ENCODE measurements at places on chromosomes 7 and 10. TPM values are rescaled to one million over a fixed set of nuclear protein-coding genes. Genes with fewer than 3 reads are reported as not detected.

- no peak for DNase-seq
These were observed 8.8 kb upstream of the SMKR1 start for GRCh38 chr7:129493555-129493954.

The SEM1 gene
- total RNA-seq, result 16.2 TPM

The C10orf67 gene
- not detected for total RNA-seq

DNA sequence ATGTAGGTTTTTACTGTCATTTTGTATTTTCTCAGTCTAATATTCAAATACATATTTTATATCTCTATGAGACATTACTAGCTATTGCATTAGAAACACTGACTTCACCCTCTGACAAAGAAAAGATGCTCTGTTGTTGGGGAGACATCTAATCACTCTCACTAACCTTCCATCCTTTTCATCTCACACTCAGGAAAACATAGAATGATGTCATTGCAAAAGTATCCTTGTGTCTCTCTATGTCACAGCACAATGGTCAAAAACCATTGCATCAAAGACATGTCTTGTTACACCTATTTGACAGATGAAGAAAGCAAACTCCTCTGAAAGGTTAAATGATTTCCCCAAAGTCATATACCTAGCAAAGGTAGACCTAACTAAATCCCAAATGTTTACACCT, 231.3 kb upstream of the PTN start:
- DNase-seq, result no peak

DNA sequence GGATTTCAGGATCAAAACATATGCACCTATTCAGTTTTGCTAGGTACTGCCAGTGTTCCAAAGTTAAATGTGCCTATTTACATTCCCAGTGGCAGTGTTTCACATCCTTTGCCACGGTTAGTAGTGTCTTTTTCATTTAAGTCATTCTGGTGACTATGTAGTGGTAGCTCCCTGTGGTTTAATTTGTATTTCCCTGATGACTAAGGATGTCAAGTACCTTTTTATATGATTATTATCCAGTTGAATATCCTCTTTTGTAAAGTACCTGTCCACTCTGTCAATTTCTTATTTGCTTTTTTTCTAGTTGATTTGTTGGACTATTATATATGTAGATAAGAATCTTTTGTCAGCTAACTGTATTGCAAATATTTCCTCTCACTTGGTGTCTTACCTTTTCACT, 45.1 kb downstream of the TMEM60 start:
- DNase-seq, result no peak

- DNase-seq, result no peak
These were observed 114.8 kb upstream of the ADO start for GRCh38 chr10:62689712-62690111.

DNA sequence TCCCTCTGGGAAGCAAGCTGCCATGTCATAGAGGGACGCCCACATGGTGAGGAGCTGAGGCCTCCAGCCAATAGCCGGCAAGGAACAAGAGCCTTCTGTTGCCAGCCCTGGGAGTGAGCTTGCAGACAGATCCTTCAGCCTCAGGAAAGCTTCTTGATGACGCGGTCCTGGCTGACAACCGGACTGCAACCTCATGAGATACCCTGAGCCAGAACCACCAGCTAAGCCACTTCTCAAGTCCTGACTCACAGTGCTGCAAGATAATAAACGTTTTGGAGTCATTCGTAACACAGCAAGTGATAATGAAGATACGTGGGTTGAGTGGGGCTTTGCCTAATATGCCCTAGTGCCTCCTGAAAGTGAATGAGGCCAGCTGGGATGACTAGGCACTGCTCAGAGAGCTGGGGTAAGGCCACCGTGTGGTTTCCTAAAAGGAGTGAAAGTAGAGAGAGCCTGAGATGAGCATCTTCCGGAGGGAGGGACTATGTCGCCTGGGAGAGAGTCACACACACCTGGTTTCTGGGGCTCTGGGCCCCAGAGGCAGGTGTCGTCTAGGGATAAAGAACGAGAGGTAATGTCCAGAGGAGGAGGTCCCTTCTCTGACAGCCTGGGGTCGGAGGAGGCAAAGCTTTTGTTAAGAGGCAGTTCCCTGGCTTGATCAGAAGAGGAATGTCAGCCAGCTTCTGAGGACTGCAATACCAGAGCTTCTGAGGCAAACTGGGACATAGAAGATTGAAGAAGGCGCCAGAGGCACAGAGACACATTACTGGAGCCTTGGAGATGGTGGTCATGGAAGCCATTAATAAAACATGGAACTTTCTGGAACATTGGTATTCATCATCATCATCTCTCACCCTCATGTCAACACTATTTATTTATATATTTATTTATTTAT, 53.6 kb downstream of the PYROXD2 start:
- peak; percentile 38 for DNase-seq

The MYPN gene
- 1.5 TPM for total RNA-seq

DNA sequence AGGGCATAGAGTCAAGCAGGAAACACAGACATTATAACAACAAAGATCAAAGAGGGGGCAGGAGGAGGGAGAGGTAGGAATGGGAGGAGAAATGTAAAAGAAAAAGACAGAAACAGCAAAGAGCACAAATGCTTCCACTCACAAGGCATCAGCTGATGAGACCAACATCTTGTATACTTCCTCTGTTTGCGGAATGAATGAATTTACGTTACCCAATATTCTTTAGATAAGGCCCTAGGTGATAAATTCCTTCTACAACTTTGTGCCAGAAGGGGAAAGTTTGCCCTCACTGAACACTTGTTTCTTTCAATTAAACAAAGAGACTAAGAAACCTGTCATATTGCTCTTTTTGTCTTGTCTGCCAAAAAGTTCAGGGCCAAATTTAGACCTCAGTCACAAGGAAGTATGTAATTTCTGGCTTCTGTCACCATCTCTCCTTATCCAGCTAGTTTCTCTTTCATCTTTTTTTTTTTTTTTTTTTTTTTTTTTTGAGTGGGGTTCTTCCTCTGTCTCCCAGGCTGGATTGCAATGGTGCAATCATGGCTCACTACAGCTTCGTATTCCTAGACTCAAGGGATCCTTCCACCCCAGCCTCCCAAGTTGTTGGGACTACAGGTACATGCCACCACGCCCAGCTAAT, 116.4 kb upstream of the NANOS1 start:
- DNase-seq, result no peak

DNA sequence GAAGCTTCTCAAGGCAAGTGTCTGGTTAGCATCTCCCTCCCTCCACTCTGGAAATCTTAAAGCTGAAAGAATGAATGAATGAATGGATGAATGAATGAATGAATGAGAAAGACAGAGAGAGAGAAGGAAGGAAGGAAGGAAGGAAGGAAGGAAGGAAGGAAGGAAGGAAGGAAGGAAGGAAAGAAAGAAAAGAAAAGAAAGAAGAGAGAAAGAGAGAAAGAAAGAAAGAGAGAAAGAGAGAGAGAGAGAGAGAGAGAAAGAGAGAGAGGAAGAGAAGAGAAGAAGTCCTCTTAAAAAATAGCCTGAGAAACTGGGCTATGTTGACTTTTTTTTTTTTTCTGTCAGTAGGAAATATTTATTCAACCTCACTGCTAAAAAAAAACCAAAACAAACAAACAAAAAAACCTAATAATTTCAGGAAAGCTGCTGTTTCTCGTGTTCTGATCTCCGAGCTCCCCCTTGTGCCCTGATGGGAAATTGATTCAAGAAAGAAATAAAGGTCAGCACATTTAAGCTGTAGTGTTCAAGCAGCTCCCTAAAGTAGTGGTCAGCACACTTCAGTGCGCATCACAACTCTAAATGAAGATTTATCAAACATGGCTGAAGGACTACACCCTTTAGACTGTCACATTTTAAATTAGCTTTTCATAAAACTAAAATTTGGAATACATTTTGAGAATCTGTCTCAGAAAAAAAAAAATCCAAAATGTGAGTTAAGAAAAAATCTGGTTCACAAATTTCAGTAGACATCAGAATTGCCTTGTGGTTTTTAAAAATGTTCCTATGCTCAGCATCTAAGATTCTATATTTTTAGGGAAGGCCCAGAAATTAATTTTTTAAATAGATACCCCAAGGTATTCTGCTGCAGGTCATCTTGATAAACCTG, 154.3 kb downstream of the ELAPOR2 start:
- DNase-seq, result no peak

DNA sequence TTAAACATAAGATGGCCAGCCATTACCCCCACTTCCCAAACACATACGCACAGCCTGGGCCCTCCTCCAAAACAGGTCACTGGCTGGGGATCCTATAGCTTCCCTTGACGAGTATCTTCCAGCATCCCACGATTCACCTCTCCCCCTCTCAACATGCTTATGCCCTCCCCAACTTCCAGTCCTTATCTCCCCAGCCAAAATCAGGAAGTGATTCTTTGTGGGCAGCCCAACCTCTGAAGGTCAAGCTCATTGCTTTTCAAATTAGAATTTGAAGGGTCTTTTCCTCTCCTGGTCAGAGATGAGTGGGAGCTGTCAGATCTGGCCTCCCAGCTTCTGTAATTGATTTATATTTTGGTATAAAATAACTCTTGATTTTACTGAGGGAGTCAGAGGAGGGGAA, 133.6 kb downstream of the ATXN7L1 start:
- no peak for DNase-seq

The TDRD1 gene
- total RNA-seq, result not detected

DNA sequence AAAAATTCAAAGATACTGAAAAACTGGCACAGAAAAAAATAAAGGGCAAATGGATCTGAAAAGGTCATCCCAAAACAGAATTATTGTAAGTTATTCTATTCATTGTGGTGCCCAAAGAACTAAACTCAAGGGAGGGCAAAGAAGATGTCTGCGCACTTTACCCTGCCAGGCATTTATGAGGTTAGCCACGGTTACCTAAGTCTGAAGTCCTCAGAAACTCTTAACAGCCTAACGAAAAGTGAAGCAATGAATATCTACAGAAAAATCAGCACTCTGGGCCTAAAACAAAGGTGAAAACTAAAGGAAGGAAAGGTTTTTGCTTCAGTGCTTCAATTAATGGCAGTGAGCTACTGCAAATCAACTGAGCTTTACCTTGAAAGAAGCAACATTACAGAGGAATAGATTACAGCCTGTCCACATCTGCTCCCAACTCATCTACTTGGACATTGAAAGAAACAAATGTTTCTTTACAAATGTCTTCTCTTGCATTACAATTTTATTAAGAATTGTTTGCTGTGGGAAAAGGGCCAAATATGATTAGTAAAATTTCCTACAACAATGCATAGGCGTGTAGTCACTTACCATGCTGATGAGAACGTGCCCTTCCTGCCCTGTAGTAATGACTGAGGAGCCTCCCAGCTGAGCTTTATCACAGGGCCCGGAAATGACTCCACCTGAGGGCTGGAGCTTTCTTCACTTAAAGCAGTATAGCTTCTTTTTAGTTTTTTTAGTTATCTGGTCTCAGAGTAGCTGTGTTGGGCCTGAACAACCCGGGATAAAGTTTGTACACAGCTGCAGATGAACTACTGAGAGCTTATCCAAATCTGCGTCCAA, at the start of gene TUBAL3:
Gene TUBAL3, minus strand, starts transcription at position 621 of the 834 bp plus-strand sequence. Its CDS starts 36 bp downstream, at position 585.
- no peak for DNase-seq

DNA sequence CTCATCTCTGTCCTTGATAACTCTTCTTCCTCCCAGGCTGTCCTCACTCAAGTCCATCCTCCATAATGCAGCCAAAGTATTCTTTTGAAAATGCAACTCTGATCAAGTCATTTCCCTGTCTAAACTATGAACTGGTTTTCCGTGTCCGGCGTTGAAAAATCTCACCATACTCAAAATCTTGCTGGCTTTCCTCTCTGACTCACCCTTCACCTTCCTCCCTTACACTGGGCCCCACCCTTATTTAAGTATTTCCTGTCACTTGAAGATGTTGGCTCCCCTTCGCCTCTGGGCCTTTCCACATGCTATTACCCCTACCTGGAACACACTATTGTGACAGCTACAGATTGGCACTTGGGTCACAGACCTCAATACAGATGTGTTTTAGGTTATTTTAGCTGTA, 515.6 kb downstream of the INHBA start:
- DNase-seq, result no peak

DNA sequence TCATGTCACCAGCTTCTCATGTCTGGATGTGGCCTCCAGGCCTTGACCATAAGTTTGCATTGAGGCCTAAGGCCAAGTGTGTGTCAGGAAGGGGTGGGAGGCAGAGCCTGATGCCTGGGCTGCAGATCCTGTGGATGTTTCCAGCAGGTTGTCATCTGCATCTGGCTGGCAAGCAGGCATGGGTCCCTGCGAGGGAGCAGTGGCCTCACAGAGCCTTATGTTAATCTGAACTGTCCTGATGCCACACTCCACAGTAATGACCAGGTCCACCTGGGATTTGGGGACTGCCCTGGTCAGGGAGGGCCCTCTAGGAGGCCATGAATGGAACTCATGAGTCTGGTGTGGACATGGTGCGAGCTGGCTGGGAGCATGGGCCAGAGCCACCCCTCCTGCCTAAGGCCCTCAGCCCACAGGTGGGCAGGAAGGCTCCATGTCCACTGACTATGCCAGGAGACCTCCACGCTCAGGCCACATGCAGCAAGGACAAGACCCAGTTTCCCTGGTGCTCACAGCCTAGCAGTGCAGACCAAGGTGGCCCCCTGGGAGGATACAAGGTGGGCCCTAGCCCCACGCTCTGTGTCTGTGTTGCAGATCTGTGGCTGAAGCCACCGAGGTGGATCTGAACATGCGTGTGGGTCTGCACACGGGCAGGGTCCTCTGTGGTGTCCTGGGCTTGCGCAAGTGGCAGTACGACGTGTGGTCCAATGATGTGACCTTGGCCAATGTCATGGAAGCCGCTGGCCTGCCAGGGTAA, 83.1 kb downstream of the ADCY1 start:
- no peak for DNase-seq

GRCh38 chr7:29139796-29140195, 6.5 kb downstream of the CPVL start:
- no peak for DNase-seq

The ZNF32 gene
- 52.8 TPM for total RNA-seq

- DNase-seq, result no peak
These were observed 23.9 kb upstream of the PNLIPRP3 start for GRCh38 chr10:116403740-116404250.

- no peak for DNase-seq
These were observed 61.8 kb downstream of the RASGEF1A start for GRCh38 chr10:43204943-43205671.

DNA sequence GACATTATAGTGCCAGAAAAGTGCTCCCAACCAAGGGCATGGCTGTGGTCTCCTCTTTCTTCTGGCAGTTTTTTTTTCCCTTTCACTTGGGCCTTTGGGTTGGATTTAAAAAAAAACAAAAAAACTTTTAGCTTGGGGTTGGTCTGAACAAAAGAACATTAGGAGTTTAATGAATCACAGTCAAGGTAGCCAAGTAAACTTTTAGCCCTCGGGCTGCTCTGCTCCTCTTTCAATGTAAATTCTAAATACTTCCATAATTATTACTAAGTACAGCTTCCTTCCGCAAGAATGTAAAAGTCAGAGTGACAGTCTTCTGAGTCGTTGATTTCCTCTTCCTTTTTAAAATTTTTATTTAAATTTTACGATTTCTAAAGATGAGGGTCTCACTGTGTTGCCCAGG, 79.2 kb downstream of the NRF1 start:
- DNase-seq, result no peak

Data from prostate gland (tissue), 2 donors.